Renal pelvis (tissue), 12 donors: ENCODE measurements at places on chromosomes 12 and 14. TPM values are rescaled to one million over a fixed set of nuclear protein-coding genes. Genes with fewer than 3 reads are reported as not detected.

- DNase-seq: no peak
Observed at GRCh38 chr14:35140718-35141581, 18.6 kb downstream of the PRORP start.

GRCh38 chr14:63496837-63497400 lies 46.3 kb downstream of the PPP2R5E start:
- no peak for DNase-seq

- no peak for DNase-seq
Observed at GRCh38 chr12:104339663-104340062, 36.1 kb downstream of the EID3 start.

DNA sequence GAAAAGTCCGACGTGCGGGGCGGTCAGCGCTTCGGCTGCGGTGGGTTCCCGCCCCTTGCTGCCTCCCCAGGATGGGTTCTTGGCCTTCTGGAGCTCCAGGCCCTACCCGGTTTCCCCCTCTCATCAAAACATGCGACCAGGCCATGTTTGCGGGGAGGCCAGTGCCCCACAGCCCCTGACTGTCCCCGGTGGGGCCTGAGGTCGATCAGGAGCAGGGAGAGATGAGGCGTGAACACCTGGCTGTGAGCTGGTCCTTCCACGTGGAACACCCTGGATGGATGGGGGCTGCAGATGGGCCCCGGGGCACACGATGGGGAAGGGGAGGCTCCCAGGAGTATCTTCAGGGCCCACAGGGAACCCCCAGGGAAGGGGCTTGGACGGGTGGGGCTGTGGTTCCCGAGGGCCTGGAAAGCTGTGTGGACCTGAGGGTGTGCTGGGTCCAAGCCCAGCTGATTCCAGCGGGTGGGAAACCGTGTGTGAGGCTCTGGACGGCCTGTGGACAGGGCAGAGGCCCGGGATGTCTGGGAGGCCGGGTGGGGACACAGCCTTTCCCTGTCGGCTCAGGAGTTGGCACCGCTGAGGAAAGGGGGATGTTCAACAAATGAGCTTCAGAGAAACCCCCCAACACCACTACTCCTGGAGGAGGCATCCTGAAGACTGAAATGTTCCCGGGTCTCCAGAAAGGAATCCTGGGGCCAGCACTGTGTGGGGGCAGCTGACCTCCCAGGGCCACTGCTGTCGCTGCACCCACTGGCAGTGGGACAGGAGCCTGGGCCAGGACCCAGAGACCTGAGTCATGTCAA lies 187.0 kb upstream of the C14orf180 start:
- DNase-seq: no peak

- DNase-seq: no peak
Observed at GRCh38 chr12:40225984-40226602, 1.3 kb downstream of the LRRK2 start.

GRCh38 chr12:111838353-111838752 lies 3.7 kb upstream of the MAPKAPK5 start:
- no peak for DNase-seq

DNA sequence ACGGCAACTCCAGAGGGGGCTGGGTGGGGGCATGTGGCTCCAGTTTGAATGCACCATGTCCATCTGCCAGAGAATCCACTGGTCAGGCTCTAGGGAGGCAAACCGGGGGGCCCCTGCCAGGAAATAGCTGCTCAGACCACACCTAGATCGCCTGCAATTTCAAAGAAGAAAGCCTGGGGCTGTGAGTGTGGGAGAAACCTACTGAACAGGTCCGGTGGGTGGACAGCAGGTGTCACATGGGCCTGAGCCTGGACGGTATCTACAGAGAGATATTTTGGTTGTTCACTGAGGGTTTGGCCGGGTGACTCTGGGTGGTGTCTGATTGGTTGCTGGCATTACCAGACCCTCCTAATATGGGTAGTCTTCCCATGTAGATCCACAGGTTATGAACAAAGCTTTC lies 32.0 kb downstream of the DAO start:
- no peak for DNase-seq

DNA sequence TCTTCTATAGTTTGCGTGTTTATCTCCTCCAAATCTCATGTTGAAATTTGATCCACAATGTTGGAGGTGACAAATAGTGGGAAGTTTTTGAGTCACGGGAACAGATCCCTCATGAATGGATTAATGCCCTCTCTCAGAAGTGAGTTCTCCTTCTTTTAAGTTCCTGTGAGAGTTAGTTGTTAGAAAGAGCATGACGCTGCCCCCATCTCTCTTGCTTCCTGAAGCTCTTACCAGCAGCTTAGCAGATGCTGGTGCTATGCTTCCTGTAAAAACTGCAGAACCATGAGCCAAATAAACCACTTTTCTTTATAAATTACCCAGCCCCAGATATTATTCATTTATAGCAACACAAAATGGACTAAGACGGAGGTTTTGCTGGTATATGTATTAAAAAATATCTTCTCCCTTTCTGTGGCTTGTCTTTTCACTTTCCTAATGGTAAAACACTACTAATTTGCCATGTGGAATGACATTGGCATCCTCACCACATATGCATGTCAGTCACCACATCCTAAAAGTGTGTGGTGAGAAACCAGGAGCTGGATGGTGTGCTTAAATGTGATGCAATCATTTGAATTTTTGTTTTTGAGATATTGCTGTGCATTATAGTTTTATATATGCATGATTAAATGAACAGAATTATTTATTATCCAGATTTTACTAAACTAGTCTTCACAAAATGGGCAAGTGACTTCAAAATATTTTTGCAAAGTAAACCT lies 449.3 kb downstream of the ADAMTS20 start:
- no peak for DNase-seq

GRCh38 chr14:78737116-78737515 lies 566.9 kb downstream of the NRXN3 start:
- no peak for DNase-seq

DNA sequence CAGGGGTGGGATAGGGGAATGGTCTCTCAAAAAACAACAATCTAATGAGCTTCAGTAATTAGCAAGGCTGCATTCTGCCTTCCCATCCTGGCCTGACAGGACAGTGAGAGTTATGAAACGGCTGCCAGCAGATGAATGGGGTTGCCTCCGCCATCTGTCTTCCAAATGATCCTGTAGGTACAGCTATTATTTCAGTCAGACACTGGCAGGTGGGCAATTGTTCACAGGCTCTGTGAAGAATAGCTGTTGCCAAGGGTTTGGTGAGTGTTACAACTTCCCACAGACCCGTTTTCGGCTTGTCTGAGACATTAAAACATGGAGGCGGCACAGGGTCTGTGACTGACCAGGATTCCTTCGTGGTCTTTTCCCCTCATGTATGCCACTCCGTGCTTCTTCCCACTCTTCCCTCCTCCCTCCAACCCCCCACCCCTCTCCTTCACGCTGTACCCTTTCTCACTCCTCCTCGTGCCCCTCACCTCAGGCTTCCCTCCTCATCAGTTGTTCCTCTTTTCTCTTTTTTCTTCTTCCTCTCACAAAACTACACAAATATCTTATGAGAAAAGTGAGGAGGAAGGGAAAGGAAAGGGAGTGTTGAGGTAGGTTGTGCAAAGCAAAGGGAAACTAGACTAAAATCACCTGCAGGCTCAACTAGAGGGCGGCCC lies 160.8 kb upstream of the GZMB start:
- no peak for DNase-seq

- no peak for DNase-seq
Observed at GRCh38 chr12:25992026-25992782, 33.7 kb downstream of the RASSF8 start.

DNA sequence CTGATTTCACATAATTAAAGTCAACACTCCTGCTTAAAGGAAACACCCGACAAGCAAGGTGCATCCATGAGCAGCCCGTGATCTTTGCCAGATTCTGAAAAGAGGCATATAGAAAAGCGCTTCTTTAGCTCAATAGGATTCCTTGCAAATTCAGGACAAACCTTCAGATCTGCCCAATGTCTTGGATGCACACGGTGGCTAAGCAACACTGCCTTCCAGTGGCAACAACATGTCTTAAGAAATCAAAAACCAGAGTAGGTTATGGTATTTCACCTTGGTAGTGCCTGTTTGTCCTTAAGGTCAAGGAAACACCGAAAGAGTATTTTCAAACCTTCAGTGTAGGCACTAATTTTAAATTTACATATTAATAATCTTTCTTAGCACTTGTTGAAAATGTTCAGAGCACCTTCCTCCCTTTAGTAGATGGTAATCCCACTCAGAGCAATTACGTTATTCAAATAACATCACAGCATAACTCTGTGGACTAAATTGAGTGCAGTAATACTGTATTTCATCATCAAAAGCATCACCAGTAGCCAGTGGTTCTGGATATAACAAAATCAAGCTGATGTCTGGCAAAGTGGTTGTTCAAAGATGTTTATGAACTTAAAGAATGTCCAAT lies 58.0 kb upstream of the CDKN3 start:
- DNase-seq: no peak

GRCh38 chr12:98351089-98351488 lies 164.3 kb upstream of the TMPO start:
- no peak for DNase-seq

FLVCR2 gene
- 10.3 TPM for polyA plus RNA-seq

YEATS4 gene
- 28.3 TPM for polyA plus RNA-seq

SERPINA9 gene
- not detected for polyA plus RNA-seq

SLC17A8 gene
- 0.49 TPM for polyA plus RNA-seq

CD69 gene
- polyA plus RNA-seq: 1.6 TPM
